ENCODE measurements at places on chromosomes 2 and 18.

DNA sequence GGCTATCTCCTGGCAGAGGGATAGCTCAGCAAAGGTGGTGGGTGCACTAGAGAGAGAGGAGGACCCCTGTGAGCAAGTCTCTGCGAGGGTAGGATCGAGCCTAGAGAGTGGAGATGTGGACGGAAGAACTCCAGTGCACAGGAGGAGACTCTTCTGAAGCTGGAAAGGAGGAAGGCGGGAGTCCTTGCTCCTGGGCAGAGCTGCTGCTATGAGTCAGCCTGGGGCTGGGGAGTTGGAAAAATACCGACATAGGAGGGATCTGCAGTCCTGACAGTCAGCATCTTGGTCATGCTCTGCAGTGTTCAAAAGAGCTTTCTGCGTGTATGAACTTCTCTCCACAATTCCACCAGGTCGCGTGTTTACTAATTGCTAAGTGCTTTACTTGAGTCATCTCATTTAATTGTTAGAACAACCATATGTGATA lies 233.8 kb downstream of the LDLRAD4 start:
- DNase-seq, result no peak

- no peak for DNase-seq
Measured at GRCh38 chr2:37449761-37450296, 105.4 kb downstream of the QPCT start.

DNA sequence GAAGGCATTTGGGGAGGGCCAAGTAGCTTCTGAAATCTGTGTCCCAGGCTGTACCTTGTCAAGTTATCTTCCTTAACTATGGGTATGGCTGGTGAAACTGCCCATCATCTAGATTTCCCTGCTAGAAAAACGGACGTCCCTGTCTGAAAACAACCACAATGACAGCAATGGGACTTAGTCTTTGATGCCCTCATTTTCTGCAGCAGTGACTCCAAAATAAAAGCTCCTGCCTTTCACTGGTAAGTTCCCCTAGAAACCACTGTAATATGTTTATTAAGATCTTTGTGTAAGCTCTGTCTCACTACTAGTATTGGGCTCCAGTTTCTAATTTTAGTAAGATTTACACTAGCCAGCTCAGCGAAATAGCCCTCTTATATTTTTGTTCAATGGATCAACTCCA lies 47.2 kb upstream of the GORASP2 start:
- DNase-seq, result no peak

GRCh38 chr2:10659898-10660568 lies 29.7 kb downstream of the NOL10 start:
- DNase-seq, result peak; percentile 32

DNA sequence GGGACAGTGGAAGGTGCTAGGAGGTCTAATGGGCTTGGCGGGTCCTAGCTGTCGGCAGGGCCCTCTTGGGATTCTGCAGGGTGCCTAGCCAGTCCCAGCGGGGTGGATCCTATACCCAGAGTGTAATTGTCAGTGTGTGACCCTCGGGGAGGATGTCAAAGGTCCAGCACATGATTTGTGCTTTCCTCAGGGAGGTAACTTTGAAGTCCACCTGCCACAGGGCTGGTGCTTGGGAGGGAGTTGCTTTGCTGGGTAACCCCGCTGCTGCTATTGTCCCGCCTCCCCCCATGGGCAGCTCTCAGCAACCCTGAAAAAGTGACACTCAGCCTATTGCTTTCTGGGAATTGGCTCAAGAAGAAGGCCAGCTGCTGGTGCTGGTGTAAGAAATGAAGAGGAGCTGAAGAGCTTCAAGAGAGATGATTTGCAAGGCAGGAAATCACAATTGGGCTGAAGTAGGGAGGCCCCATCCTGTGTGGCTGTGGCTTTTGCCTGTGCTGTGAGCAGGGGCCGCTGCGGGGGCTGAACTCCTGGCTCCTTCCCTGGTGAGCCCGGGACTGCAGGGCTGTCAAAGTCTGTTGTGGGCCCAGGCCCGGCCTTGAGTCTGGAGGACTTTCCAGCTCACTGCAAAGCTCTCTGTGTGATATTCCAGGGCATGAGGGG lies 36.4 kb downstream of the EMILIN2 start:
- peak; percentile 62 for DNase-seq

- DNase-seq, result no peak
Measured at GRCh38 chr2:46275995-46276394, 21.2 kb upstream of the EPAS1 start.

GRCh38 chr18:61876899-61877298 lies 15.9 kb downstream of the RNF152 start:
- no peak for DNase-seq

DNA sequence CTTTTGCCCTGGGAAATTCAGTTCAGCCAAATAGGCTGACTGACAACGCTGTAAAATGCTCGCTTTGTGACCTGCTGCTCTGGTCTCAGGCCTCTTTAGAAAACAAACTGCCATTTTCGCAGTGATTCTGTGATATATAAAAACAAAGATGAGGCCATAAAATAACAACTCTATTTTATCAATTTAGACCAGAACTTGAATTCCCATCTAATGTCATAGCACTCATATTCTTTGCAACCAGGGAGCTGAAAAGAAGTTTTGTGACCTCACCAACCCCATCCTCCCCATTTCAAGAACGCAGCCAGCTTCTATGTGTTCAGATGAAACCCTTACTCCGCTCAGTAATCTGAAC lies 40.3 kb downstream of the TCF4 start:
- DNase-seq, result no peak

DNA sequence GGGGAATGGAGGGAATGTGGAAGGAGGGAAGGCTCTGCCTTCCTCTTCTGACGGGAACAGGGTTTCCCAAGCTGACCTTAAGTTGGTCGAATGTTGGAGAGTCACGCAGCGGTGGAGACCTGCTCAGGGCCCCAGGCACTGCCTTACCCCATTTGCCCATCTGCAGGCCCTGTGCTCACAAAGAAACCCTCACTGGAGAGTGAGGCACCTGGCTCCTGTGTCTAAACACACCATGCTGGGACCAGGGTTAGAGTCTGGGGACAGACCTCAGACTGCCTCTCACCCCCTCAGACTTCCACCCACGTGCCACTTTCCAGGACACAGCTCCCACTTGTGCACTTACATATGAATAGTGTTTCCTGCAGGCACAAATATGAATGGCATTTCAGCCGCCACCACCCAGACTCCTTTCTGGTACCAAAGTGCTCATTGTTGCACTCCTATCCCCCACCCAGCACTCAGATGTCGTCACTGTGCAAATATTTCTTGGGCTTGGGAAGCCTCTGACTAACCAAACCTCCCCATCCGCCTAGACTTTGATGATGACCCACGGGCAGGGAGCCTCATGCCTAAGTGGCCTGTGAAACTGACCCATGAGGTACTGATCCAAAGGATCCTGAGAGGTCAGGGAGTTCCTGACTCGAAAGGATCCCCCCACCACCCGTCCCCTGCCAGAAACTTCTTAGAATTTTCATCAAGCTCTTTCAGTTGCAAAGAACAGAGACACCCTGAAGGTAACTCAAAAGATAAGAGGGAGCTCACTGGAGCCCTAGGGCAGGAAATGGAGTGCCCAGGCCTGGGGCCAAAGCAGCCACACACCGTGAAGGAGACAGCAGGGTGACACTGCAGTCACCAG lies 78.3 kb downstream of the STPG4 start:
- DNase-seq, result no peak

DNA sequence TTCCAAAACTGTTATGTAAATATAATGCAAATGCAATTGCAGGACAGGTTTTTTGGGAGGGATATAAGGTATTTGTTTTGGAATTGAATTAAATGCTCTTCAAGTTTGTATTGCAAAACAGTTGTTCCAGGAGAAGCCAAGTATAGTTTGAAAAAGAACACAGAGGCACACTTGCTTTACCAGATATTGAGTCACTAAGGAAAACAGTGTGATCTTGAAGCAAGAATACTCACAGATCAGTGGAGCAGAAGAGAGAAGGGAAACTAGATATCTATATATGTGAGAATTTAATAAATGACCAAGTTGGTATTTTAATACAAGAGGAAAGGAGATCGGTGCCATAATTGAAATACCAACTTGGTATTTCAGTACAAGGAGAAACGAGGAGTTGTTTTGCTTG lies 178.9 kb downstream of the CAPN13 start:
- no peak for DNase-seq

DNA sequence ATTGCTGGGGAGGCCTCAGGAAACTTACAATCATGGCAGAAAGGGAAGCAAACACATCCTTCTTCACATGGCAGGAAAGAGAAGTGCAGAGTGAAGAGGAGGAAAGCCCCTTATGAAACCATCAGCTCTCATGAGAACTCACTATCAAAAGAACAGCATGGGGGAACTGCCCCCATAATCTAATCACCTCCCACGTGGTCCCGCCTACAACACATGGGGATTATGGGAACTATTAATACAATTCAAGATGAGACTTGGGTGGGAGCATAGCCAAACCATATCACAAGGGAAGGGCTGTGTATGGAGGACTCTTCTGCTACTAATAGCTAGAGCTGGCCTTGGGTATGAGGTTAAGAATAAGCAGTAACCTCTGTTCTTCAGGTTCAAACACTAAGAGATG lies 8.8 kb upstream of the SETBP1 start:
- DNase-seq, result no peak

- no peak for DNase-seq
Measured at GRCh38 chr2:239214725-239215124, 186.1 kb downstream of the HDAC4 start.

- DNase-seq, result no peak
Measured at GRCh38 chr2:41830600-41830999, 217.2 kb upstream of the PKDCC start.

DNA sequence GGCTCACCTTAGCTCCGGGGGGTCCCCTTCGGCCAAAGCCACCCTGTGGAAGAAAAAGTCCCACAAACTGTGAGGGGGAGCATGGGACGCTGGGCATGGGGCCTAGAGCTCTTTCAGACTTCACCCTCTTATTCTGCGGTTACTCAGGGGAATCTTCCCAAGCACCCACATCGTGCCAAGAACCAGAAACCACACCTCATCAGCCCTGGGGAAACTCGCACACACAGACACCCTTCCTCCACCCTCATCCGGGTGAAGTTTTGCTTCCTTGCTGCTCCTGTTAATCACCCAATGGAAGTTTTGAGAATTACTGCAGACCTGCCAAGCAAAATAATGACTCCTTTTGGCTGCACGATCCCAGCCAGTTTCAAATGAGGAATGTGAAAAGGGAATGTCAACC lies 59.1 kb downstream of the COL6A3 start:
- no peak for DNase-seq

- no peak for DNase-seq
Measured at GRCh38 chr18:37617623-37618022, 52.0 kb upstream of the CELF4 start.

- no peak for DNase-seq
Measured at GRCh38 chr2:240297256-240298116, 138.0 kb upstream of the GPC1 start.

DNA sequence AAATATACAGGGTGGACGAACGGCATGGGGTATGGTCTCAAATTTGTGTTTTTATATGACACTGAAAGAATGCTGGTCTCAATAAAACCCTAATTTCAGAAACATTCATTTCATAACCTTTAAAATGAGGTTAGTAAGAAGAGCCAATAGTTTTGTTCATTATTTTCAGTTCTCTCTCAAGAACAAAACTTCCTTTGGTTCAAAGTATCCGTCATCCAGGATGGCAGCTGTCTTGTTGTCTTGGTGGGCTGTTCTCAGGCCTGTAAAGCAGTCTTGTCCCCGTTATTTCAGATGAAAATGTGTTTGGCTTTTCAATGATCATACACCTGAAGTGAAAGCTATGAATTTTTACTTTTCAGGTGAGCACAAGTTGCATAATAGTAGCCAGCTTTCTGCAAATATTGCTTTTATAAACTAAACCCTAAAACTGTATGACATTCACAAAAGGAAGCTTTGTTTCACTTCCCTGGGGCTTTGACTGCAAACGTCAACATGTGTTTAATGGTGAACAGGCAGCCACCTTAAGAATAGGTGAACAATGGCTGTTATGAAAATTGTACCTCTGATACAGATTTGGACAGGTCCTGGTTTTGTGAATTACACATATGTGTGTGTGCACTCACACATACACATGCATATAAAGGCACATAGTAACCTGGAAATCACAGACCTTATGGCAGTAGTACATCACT lies 2.6 kb downstream of the IL18RAP start:
- no peak for DNase-seq

- DNase-seq, result peak; percentile 23
Measured at GRCh38 chr2:102187496-102188150, 800 bp downstream of the IL1RL2 start.

GRCh38 chr18:77108821-77109647 lies 23.5 kb downstream of the MBP start:
- DNase-seq, result no peak

- no peak for DNase-seq
Measured at GRCh38 chr2:212939777-212940531, 211.5 kb downstream of the IKZF2 start.

- no peak for DNase-seq
Measured at GRCh38 chr2:149291881-149292280, 38.5 kb upstream of the LYPD6 start.

GRCh38 chr2:241943961-241944575 lies 74.5 kb downstream of the RTP5 start:
- no peak for DNase-seq

- no peak for DNase-seq
Measured at GRCh38 chr18:31241900-31242409, 76.0 kb upstream of the DSG1 start.

DNA sequence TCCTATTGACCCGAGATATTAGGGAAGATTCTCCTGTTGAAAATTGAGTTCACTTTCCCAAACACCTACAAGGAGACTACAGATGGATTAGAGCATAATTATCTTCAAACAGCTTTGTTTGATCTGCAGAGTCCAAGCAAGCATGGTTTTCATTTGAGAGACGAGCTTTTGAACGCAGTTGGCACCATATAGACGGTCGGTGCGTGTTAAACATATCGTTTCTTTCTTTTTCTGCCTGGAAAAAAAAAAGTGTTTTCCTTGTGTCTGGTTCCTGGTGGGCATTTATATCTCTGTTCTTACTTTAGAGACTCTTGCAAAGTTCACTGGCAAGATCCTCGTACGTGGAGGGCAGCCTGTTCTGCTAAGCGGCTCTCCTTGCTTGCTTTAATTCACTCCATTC lies 248.9 kb downstream of the TMEM182 start:
- no peak for DNase-seq

DNA sequence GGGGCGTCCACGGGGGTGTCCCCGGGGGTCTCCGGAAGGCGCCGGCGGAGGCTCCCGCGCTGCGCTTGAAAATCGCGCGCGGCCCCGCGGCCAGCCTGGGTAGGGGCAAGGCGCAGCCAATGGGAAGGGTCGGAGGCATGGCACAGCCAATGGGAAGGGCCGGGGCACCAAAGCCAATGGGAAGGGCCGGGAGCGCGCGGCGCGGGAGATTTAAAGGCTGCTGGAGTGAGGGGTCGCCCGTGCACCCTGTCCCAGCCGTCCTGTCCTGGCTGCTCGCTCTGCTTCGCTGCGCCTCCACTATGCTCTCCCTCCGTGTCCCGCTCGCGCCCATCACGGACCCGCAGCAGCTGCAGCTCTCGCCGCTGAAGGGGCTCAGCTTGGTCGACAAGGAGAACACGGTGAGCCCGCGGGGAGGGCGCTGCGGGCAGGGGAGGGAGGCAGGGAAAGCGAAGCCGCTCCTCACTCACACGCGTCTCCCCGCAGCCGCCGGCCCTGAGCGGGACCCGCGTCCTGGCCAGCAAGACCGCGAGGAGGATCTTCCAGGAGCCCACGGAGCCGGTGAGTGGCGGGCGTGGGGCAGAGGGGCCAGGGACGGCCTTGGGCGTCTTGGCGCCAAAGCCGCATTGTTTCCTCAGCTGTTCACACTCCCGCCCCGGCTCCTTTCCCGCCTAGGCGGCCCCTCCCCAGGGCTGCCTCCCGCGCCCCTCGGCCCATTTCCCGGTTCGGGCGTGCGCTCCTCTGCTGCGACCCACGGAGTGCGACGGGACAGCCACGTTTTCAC lies at the start of gene RRM2:
Gene RRM2, plus strand, starts transcription at position 240 of the 781 bp plus-strand sequence. Its CDS starts 60 bp downstream, at position 300.
- DNase-seq, result peak; percentile 99

GRCh38 chr2:195049372-195050031 lies 607.5 kb upstream of the SLC39A10 start:
- DNase-seq, result peak; percentile 19
